ENCODE measurements at places on chromosomes 6 and 20.

GRCh38 chr6:137415127-137415833 lies 78.9 kb downstream of the OLIG3 start:
- peak; percentile 70 for DNase-seq

DNA sequence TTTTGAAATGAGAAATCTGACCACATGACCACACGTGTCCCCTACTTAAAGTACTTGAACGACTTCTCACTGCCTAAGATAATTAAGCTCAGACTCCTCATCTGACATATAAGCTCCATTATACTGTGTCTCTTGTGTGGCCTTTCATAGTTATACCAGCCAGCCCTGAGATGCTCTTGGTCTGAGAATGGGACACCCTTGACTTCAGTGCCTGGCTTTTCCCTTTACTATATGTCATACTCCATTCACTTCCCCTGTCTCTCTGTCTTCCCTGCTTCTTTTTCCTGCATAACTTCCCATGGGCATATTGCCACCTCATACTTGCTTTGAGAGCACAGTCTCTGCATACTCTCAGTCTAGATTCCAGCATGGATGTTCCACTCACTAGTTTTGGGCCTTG lies 53.4 kb upstream of the TINAG start:
- no peak for DNase-seq

DNA sequence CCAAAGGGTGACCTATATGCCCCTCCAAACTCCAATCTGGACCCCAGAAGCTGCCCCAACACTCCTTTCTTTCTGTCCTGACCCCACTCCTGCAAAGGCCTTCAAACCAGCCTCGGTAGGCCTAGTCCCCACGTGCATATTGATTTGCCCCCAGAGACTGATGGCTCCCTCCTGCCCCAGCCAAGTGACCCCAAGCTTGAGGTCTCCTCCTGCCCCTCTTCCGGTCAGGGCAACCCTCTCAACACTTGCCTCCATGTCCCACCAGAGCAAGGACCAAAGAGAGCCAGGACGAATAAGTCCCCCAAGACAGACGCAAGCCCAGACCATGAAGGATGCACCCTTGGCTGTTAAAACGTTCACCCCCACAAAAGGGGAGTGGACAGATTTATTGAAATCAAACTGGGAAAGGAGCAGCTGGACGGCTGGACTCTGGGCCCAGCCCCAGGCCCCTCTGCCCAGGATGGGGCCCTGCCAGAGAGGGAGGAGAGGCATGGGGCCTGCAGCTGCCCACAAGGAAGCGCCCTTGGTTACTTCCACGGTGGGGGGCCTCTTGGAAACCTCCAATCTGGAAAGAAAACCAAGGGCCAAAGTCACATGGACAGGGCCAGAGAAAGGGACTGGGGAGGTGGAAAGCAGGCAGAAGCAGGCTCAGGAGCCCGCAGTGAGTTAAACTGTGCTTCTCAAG lies 2.4 kb upstream of the SPEF1 start:
- DNase-seq = no peak

- no peak for DNase-seq
These were observed 293.9 kb downstream of the THBS2 start for GRCh38 chr6:168959696-168960095.

GRCh38 chr6:138844192-138844591 lies 48.3 kb downstream of the ECT2L start:
- DNase-seq = no peak

- peak; percentile 70 for DNase-seq
These were observed 146.9 kb downstream of the PHACTR3 start for GRCh38 chr20:59751075-59751711.

- no peak for DNase-seq
These were observed 56.2 kb upstream of the NHSL1 start for GRCh38 chr6:138555421-138555988.
